ENCODE measurements at places on chromosomes 2 and 18. TPM values are rescaled to one million over a fixed set of nuclear protein-coding genes. Genes with fewer than 3 reads are reported as not detected.

SLC40A1 gene
- 4.2 TPM for total RNA-seq

GRCh38 chr2:134667541-134667940 is 51.3 kb downstream of the TMEM163 start:
- no peak for DNase-seq

GRCh38 chr2:182615036-182615435 is 101.0 kb upstream of the DNAJC10 start:
- DNase-seq: no peak

GRCh38 chr2:241944821-241945220 is 75.3 kb downstream of the RTP5 start:
- no peak for DNase-seq

DNA sequence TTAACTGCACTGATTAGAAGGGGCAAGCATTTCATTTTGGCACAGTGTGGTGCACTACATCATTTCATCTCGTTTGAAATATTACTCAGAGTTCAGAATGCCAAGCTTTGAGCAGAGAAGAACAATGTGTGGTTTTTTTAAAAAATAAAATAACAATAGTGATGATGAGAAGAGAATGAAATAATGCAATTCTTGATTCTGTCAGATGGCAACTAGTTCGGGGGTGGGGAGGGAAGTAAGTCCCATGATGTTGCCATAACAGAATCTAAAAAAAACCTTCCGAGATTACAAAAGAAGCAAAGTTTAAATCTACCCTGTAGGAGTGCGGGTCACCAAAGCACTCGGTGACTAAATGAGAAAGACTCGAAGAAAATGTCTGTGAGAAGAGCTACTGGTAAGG is 490.4 kb downstream of the NR4A2 start:
- no peak for DNase-seq

GKN2 gene
- total RNA-seq: not detected

DNA sequence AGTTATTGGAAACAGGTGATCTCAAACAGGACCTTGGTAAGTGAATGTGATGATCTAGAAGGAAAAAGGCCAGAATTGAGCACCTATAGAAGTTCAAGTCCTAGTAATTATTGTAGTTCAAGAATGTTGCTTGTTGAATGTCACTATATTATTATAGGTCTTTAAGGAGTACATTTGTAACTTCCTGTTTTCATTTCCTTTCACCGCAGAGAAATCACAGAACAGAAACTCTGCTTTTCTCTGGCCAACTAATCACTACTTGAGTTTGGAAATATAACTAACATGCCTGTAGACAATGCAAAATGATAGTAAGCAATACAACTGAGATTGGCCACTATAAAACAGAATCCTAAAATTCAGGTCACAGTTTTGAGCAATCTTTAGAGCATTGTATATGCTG is 61.8 kb upstream of the EFEMP1 start:
- no peak for DNase-seq

DSC3 gene
- not detected for total RNA-seq

- no peak for DNase-seq
Measured at GRCh38 chr2:4247791-4248190, 544.4 kb downstream of the DCDC2C start.

DSG1 gene
- not detected for total RNA-seq

GRCh38 chr2:17762451-17762850 is 8.5 kb downstream of the GEN1 start:
- no peak for DNase-seq

All from activated CD4-positive, alpha-beta T cell treated with anti-CD3 and anti-CD28 coated beads for 36 hours (primary cell).